CD4-positive, alpha-beta T cell treated with Interleukin-2 at 100 ng/mL for 4 hours (primary cell): ENCODE measurements at places on chromosomes 12 and 14.

GRCh38 chr12:90274407-90274806 lies 565.8 kb upstream of the ATP2B1 start:
- DNase-seq = no peak

DNA sequence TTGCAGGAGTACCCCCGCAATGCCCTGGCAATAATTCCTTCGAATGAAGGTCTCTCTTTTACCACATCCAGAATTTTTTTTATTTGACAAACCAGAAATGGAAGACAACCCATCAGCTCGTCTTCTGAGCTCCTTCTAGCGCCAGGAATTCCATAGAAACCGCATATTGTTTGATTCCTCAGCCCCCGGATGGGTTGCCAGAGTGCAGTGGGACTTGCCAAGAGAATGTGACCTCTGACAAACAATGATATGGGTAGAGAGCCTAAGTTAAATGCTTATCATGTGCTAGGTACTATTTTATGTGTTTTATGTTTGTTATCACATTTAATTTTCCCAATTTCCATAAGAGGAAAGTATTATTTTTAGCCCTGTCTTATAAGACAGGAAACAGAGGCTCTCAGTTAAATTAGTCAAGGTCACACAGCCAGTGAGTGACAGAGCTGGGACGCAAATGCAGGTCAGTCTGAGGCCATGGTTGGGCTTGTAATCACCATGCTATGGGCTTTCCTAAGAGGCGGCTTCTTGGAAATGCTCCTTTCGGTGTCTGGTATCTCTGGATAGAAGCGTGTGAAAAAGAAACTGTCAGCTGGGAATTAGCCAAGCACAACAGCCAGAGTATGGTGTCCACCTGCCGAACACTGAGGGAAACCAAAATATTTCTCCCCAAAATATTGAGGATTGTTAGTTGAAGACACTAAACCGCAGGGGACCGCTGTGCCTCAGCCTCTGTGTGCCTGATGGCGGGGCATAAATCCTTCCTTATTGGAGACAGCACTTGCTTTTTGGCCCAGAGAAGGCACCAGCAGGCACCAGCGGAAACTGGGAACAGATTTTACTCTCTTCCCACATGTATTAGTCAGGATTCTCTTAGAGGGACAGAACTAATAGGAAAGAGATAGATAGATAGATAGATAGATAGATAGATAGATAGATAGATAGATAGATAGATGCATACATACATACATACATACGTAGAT lies 29.4 kb upstream of the ETFBKMT start:
- DNase-seq = no peak

DNA sequence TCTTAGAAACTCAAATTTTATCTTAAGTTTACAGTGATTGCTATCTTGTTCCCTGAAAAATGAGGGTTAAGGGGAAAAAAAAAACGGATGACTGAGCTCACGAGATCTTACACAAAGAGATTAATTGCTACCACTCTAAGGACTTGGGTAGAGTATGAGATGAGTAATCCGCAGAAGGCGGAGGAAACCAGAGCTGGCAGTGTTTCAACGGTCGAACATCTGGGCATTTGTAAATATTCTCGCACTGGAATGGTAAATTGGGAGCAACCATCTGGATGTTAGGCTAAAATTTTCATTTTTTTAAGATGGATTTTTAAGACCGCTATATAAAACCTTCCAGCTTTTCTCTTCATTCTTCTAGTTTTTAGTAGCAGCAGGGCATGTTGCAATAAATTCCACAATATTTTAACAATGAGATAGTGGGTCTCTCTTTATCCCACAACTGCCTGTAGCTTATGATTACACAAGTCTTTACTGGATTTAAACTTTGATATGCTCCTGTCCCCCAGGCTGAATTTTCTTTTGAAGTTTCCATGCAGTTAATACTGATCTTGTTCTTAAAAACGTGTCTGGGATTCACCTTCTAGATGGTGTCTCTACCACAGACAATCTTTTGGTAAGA lies 1324.1 kb downstream of the AACS start:
- no peak for DNase-seq

DNA sequence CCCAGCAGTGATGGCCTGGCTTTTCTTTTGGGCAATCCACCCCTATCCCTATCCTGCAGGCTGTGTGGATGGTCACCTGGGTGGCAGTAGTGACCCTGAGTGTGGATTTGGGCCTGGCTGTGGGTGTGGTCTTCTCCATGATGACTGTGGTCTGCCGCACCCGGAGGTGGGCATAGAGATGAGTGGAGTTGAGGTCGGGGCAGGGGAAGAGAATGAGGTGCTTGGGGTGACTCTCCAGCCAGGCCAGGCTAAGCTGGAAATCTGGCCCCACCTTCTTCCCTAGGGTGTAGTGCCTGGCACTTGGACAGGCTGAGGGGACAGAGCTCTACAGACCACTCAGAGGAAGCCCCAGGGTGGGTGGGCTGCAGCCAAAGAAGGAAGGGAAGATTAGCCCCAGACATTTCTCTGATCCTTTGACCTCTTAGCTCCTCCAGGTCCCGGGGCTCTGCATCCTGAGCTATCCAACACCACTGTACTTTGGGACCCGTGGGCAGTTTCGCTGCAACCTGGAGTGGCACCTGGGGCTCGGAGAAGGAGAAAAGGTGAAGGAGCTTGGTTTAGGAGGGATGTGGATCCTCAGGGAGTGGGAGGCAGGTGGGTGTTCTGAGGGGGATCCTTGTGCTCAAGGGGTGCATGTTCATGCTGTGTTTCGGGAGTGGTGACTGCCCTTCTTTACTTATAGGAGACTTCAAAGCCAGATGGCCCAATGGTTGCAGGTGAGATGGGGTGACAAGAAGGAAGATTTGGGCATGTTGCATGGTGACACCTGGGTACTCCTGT lies 8.4 kb downstream of the B4GALNT1 start:
- DNase-seq = no peak

DNA sequence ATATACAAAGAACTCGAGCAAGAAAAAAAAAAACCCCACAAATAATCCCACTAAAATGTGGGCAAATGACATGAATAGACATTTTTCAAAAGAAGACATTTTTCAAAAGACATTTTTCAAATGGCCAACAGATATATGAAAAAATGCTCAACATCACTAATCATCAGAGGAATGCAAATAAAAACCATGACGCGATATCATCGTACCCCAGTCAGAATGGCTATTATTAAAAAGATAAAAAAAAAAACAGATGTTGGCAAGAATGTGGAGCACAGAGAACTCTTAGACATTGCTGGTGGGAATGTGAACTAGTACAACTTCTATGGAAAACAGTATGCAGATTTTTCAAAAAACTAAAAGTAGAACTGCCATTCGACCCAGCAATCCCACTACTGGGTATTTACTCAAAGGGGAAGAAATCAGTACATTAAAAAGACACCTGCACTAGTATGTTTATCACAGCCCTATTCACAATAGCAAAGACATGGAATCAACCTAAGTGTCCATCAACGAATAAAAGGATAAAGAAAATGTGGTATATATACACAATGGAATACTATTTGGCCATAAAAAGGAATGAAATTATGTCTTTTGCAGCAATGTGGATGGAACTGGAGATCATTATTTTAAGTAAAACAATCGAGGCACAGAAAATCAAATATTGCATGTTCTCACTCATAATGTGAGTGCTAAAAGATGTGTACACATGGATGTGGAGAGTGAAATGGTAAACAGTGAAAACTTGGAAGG lies 16.3 kb downstream of the ZBTB39 start:
- no peak for DNase-seq
